ENCODE measurements at places on chromosomes 6 and 20.

DNA sequence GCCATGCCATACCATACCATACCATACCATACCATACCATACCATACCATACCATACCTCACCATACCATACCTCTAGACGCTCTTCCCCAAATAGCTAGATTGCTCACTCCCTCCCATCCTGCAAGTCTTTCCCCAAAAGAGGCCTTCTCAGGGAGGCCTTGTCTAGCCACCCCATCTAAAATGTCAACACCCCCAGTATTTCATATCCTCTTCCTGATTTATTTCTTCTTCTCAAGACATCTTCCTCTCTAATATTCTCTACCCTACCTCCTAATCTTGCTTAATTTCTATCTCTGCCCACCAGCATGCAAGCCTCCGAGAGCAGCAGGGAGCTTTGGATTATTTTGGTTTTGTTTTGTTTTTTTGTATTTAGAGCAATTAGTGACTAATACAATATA is 225.2 kb upstream of the RREB1 start:
- DNase-seq = no peak

DNA sequence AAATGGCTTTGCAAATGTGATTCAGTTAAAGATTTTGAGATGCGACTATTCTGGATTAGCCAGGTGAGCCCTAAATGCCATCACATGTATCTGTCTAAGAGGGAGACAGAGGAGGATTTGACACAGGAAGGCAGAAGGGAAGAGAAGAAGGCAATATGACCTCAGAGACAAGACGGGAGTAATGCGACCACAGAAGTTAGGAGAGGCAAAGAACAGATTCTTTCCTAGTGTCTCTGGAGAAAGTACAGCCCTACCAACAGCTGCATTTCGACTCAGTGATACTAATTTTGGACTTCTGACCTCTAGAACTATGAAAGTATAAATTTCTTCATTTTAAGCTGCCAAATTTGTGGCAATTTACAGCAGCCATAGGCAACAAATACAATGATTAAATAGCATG is 24.2 kb upstream of the TPD52L1 start:
- DNase-seq = no peak

GRCh38 chr6:89985751-89986493 is 91.7 kb downstream of the GJA10 start:
- peak; percentile 90 for DNase-seq

- DNase-seq = no peak
Measured at GRCh38 chr6:16137451-16137801, 8.5 kb downstream of the MYLIP start.

GRCh38 chr6:166825553-166826145 is 130.7 kb downstream of the RNASET2 start:
- DNase-seq = peak; percentile 18

DNA sequence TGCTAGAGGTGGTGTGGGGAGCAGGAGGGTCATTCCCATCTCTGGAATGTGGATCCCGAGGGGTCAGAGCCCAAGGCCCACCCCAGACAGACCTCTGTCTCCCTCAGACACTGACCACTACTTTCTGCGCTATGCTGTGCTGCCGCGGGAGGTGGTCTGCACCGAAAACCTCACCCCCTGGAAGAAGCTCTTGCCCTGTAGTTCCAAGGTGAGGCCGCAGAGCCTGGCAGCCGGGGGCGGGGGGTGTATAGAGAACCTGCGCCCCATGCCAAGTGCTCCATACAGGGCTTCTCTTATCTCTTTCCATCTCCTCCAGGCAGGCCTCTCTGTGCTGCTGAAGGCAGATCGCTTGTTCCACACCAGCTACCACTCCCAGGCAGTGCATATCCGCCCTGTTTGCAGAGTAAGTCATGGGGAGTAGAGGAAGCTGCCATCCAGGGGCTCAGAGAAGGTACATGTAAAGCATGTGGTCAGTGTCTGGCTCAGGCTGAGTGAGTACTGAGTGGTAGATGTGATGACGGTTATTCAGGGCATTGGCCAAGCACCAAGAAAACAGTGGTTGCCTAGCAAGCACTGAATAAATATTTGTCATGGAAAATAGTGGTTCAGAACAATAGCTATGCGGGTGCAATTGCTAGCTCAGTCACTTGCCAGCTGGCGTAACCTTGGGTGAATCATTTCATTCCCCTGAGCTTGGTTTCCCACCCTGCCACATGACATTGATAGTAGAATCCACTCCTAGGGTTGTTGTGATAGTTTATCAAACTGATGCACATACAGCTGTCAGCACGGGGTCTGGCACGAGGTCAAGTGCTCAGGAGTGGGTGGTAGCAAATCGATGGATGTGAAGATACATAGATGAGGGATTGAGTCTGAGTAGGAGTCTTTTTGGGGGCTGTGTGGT is 3.5 kb downstream of the PIGT start:
- DNase-seq = peak; percentile 96

- DNase-seq = peak; percentile 66
Measured at GRCh38 chr6:33080127-33081089, 4.6 kb downstream of the HLA-DPB1 start.

- no peak for DNase-seq
Measured at GRCh38 chr6:34993213-34993612, 104.2 kb downstream of the ANKS1A start.

DNA sequence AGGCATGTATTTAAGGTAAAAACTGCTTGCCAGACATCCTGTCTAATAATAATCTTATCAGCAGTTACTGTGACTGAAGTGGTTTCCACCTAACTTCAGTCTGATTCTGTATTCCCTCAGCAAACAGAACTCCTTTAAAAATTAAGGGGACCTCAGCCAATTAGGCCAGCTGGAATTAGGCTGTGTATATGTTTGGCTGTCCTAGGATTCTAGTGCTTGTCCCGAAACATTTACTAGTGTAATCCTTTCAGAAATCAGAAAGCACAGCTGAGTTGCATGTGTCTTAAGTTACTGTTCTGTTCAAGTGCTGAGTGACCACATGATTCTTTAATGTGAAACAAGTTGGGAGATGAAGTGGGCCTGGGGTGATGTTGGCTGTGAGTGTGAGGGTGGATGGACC is 120.9 kb upstream of the SUPT3H start:
- DNase-seq = no peak

DNA sequence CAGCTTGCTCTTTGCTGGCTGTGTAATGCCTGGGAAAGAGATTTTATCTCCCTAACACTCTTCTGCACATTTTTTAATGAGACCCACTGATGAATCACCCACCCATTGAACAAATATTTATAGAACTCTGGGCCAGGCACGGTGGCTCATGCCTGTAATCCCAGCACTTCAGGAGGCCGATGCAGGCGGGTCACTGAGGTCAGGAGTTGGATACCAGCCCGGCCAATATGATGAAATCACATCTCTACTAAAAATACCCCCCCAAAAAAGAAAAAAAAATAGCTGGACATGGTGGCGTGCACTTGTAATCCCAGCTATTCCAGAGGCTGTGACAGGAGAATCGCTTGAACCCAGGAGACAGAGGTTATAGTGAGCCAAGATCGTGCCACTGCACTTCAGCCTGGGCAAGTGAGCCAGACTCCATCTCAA is 82.1 kb upstream of the SIRPA start:
- peak; percentile 91 for DNase-seq

GRCh38 chr20:51131811-51132210 is 108.9 kb upstream of the KCNG1 start:
- no peak for DNase-seq

DNA sequence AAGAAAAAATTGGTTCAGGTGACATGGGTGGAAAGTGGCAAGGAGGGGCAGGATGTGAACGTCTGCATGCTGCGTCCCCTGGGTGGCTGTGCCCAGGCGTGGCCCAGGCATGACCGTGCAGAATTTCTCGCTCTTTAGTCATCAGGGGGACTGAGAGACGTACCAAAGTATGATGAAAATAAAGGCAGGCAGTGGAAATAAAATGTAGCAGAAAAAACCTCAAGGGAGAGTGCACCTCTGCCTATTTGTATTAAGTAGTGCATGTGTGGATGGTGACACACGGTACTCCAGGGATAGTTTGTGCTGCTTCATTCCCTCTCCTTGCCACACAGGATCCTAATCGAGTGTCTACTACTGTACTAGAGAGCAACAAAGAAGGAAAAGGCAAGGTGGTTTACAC is 81.1 kb downstream of the ATP9A start:
- peak; percentile 32 for DNase-seq

All from amniotic epithelial cell (primary cell).